ENCODE measurements at places on chromosomes 2 and 18. TPM values are rescaled to one million over a fixed set of nuclear protein-coding genes. Genes with fewer than 3 reads are reported as not detected.

MYO3B gene
- 0.97 TPM for total RNA-seq

KLHL14 gene
- not detected for total RNA-seq

OTOS gene
- total RNA-seq: not detected

NCKAP1 gene
- 11.7 TPM for total RNA-seq

ZNF804A gene
- not detected for total RNA-seq

RALB gene
- total RNA-seq: 34.3 TPM

PLCD4 gene
- 0.18 TPM for total RNA-seq

SGO2 gene
- total RNA-seq: 56.7 TPM

GRCh38 chr2:24592441-24593100 is 101.5 kb downstream of the NCOA1 start:
- H3K36me3 ChIP-seq: peaks cover 15% of the 10 kb centered on the region
- no peak overlapping the region for H3K27ac ChIP-seq
- DNase-seq: no peak
- H3K4me1 ChIP-seq: peaks cover 14% of the 10 kb centered on the region
- H3K27me3 ChIP-seq: no peaks in the 10 kb centered on the region
- H3K4me3 ChIP-seq: no peak overlapping the region

DNA sequence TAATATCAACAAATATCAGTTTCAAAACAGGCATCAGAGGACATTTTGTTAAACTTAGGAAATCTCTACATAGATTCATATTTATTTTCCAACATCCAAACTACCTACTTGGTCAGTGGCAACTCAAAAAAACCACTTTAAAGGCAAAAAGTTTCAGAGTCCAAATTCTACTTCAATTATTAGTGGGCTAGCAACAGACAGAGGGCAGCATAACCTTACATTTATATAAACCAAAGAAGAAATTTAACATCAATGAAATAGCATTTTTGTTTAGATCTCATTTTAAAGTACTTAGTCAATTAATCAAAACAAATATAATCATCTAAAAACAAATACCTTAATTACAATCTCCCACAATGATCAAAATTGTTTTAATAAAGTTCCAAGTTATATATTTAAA is 33.3 kb downstream of the RTTN start:
- no peaks in the 10 kb centered on the region for H3K27me3 ChIP-seq
- H3K36me3 ChIP-seq: peaks cover 14% of the 10 kb centered on the region
- no peak overlapping the region for H3K4me3 ChIP-seq
- no peaks in the 10 kb centered on the region for H3K4me1 ChIP-seq

DNA sequence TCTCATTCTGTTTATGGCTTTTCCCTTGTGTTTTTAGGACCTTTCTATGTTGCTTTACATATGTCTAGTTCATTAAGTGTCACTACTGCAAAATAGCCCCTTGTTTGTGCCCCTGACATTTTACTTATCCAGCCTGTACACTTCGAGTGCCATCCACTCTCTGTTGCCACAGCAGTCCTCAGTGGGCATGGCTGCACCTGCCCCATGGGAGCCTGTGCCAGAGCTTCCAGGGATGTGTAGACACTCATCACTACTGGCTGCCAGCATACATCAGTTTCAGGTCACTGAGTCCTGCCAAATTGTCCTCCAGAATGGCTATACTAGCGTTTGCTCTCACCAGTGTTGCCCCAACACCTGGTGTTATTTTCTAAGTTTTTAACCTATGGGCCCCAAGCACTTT is 80.4 kb downstream of the ARMC9 start:
- H3K4me1 ChIP-seq: peaks cover 10% of the 10 kb centered on the region
- H3K27me3 ChIP-seq: peaks cover 4% of the 10 kb centered on the region
- no peaks in the 10 kb centered on the region for H3K36me3 ChIP-seq
- H3K4me3 ChIP-seq: no peak overlapping the region
- no peak overlapping the region for H3K27ac ChIP-seq
- DNase-seq: no peak

DNA sequence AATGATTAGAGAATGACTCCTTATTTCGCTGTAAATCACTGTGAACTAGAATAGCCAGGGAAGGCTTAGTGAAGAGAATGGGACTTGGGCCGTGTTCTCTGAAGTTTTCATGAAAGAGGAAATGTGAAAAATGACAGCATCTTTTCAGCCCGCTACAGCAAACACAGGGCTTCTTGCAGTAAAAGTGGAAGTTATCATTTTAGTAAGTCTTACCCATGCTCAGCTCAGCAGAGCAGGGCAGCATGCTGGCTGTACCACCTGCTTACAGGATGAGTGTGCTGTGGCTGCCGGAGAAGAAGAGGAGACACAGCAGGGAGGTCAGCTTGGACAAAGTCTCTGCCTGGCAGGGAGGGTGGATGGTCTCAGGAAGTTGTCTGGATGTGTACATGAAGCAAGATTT is 300.7 kb upstream of the DLGAP1 start:
- no peak overlapping the region for H3K27ac ChIP-seq
- H3K4me3 ChIP-seq: no peak overlapping the region
- no peaks in the 10 kb centered on the region for H3K36me3 ChIP-seq
- DNase-seq: no peak

DNA sequence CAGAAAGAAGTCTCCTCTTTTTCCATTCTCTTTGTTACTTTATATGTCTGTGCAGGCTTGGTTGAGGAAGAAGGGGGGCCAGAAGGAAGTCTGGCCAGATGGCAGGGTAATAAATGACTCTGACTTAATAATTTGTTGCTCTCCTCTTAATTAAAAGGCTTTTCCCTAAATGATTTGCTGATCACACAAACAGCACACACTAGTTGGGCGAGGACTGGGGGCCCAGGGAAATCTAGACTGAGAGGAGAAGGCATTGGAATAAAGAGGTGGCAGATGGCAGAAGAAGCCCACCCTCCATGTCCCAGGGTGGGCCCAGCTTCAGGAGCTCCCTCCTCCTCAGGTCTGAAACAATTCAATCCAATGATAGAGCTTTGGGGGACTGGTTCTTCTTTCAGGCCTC is 12.7 kb upstream of the SMARCAL1 start:
- H3K36me3 ChIP-seq: no peaks in the 10 kb centered on the region
- no peak overlapping the region for H3K4me3 ChIP-seq
- peaks cover 6% of the 10 kb centered on the region for H3K4me1 ChIP-seq
- H3K27me3 ChIP-seq: no peaks in the 10 kb centered on the region
- H3K27ac ChIP-seq: no peak overlapping the region

DNA sequence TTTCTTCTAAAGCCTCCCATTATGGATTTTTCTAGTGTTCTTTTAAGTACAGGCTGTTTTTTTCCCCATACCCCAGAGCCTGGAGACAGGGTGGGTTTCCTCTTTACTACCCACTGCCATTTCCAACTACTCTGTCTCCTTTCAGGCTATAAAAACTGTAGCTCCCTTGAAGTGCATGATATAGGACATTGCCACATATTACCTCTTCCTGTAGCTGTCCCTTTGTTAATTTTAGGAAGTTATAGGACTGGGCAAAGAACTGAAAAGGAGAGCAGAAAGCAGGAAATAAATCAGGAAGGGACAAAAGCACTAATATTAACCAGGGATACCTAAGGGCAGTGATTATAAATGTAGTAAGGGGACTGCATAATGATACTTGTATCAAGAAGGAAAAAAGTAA is 54.1 kb downstream of the VIL1 start:
- H3K4me1 ChIP-seq: no peaks in the 10 kb centered on the region
- H3K4me3 ChIP-seq: no peak overlapping the region
- no peak overlapping the region for H3K27ac ChIP-seq
- DNase-seq: no peak
- H3K27me3 ChIP-seq: no peaks in the 10 kb centered on the region

DNA sequence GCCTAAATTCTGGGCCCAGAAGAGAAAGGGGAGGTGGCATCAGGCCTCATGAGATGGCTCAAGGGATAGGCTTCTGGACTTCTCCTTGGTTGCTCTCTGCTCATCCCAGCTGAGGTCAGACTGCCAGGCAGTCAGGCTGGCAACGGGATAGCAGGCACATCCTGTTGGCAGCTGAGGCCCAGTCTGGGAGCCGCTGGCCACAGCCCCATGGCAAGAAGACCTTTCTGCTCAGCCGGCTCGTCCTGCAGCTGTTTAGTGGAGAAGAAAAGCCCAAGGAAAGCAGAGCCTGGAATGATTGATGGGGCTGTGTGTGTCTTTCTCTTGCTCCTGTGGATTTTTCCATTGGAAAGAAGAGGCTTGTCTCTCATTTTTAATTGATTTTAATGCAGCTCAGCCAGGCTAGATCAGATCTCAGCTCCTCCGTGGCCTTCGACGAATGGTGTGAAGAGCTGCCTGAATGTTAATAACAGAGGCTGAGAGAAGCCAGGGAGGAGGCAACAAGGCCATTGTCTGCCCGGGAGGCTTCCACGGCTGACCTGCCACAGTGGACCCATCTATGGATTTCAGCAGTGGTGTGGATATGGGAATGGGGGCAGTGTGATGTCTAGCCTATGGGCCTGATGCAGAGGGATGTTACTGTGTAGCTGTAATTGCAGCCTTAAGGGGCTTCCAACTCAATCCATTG is 99.5 kb downstream of the HS1BP3 start:
- no peak overlapping the region for H3K4me3 ChIP-seq
- DNase-seq: no peak
- no peaks in the 10 kb centered on the region for H3K36me3 ChIP-seq
- H3K4me1 ChIP-seq: no peaks in the 10 kb centered on the region
- no peaks in the 10 kb centered on the region for H3K27me3 ChIP-seq

GRCh38 chr18:3449512-3450011 is 410 bp upstream of the TGIF1 start:
- peak; percentile 85 for DNase-seq
- peak overlapping the region; percentile 97 for H3K27ac ChIP-seq
- H3K4me3 ChIP-seq: peak overlapping the region; percentile 94
- peaks cover 20% of the 10 kb centered on the region for H3K36me3 ChIP-seq
- H3K4me1 ChIP-seq: peaks cover 36% of the 10 kb centered on the region
- no peaks in the 10 kb centered on the region for H3K27me3 ChIP-seq

GRCh38 chr2:46411985-46412384 is 67.4 kb upstream of the TMEM247 start:
- H3K4me1 ChIP-seq: no peaks in the 10 kb centered on the region
- no peak overlapping the region for H3K4me3 ChIP-seq
- no peak for DNase-seq
- peaks cover 2% of the 10 kb centered on the region for H3K36me3 ChIP-seq
- H3K27ac ChIP-seq: no peak overlapping the region

DNA sequence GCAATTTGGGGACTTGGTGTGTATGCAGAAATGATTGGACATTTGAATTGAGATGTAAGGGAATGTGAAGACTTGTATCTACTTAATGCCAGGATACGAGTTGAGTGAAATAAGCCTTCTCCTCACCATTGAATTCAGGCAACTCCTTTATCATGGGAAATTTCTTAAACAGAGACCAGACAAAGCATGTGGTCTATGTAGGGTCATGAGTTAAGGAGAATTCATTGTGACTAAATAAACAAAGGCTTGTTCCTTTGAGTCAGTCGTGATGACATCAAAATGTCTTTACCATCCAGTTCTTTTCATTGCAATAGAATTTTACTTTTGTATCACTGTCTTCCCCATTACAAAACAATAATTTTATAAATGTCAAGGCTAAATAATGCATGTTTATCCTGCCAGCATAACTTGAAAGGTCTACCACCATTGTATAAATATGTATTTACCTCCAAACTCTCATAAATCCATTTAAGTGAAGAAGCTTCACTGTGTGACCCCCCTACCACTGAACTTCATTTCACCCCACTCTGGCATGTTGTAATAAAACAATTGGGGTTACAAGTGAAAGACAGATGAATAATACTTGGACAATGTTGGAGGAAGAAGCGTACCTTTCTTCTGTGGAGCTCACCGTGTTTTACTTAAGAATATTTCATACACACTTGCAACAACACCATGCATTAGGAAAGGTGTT is 149.4 kb downstream of the EPHA4 start:
- no peak overlapping the region for H3K27ac ChIP-seq
- H3K36me3 ChIP-seq: peaks cover 16% of the 10 kb centered on the region
- no peak for DNase-seq
- no peak overlapping the region for H3K4me3 ChIP-seq

DNA sequence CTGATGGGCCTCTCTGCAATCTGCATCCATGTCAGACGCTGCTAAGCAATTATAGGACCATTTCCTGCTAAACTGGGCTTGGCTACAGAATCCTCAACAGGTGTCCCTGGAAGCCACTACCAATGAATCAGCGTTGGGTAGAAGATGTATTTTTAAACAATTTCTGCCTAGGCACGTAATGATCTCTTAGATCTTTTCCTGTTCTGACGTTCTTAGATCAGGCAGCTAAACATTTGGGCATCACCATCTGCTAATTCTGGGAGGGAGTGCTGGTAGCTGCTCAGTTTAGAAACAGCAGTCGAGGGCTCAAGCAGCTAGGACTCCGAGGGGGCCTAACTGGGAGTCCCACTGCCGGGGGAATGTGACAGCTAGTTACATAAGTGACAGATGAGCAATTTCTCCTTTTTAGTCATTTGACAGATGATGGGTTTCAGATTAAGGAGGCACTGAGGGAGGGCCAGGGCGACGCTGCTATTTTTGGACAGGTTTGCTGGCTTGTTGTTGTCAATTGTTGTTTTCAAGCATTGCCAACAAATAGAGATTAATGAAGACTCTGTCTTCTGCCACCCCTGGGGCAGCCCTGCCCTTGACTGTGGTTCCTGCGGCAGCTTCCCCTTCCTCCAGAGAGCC is 92.7 kb downstream of the MRO start:
- H3K36me3 ChIP-seq: no peaks in the 10 kb centered on the region
- DNase-seq: peak; percentile 10
- H3K27ac ChIP-seq: no peak overlapping the region
- H3K4me1 ChIP-seq: peaks cover 2% of the 10 kb centered on the region
- H3K4me3 ChIP-seq: no peak overlapping the region

- no peak for DNase-seq
- no peaks in the 10 kb centered on the region for H3K36me3 ChIP-seq
- H3K4me3 ChIP-seq: no peak overlapping the region
Measured at GRCh38 chr2:71861186-71862160, 286.2 kb downstream of the CYP26B1 start.

DNA sequence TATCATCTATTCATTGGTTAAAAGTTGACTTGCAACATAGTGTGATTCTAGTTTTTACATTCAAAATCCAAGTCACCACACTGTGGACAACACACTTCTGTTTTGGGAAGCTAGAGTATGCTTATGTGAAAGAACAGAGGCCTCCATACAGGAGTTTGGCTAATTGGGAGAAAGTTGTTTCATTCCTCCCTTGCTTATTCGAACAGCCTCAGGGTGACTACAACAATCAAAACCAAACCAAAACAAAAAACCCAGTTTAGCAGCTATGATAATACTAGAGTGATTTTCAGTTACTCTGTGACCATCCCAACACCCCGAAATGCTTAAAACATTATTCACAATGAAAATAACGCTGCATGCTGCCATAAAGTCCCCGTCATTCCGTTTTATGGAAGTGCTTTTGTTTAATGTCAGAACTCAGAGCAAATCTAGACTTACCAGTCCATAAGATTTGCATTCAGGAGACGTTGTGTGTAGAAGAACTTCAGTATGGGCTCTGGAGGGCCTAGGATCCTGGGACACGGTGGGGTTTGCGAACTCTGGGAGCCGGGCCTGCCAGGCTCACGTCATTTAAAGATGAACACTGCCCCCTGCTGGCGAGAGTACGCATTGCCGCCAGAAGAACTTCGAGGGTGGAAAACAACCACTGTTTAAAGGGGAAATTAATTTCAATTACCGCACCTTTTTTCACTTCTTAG is 111.4 kb downstream of the FTCDNL1 start:
- DNase-seq: peak; percentile 81
- no peaks in the 10 kb centered on the region for H3K36me3 ChIP-seq
- no peak overlapping the region for H3K4me3 ChIP-seq

GRCh38 chr2:150255528-150255927 is 231.9 kb downstream of the RND3 start:
- no peaks in the 10 kb centered on the region for H3K36me3 ChIP-seq
- H3K4me1 ChIP-seq: no peaks in the 10 kb centered on the region
- H3K27ac ChIP-seq: no peak overlapping the region
- no peak for DNase-seq
- H3K4me3 ChIP-seq: no peak overlapping the region
